Natural killer cell treated with Interleukin-12 subunit alpha and Interleukin-12 subunit beta and Interleukin-15 and Interleukin-18, amount 100 ng/mL, for 72 hours (primary cell): ENCODE measurements at places on chromosomes 12 and 14. TPM values are rescaled to one million over a fixed set of nuclear protein-coding genes. Genes with fewer than 3 reads are reported as not detected.

GRCh38 chr12:81083906-81084513 lies 6.1 kb downstream of the ACSS3 start:
- no peak for DNase-seq

- DNase-seq, result peak; percentile 66
Measured at GRCh38 chr12:102478405-102479098, 1.8 kb downstream of the IGF1 start.

DNA sequence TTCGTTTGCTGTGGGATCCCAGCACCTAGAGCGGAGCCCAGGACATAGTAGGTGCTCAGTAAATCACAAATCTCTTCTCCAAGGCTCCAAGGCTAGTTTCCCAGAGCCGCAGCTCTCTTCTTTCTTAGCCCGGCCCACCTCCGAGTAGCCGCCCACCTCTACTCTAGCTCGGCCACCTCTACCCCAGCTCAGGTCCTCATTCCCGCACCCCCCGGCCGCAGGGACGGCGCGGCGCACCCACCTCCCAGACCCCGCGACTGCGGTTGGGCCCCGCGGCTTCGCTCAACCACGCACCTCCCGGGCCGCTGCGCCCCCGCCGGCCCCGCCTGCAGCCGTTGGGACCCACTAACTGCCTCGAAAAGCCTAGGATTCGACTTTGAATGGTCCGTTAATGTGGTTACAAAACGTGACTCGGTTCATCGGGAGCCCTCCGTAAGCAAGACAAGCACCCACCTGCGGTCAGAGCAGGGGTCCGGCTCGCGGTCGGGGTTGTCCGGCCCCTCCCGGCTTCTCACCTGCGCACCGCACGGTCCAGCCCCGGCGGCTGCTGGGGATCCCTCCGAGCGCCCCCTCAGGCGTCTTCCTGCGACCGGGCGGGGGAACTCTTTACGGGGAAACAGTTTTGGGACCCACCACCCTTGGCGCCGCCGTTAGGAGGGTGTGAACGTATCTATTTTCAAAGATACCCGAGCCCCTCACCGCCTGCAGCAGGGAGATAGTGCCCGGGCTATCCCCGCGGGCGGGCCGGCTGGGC lies at the start of gene SLC2A14:
TSS of gene SLC2A14 (minus strand) at position 350 of the 754 bp plus-strand sequence. CDS start 3,035 bp downstream, outside the sequence.
- no peak for DNase-seq

DNA sequence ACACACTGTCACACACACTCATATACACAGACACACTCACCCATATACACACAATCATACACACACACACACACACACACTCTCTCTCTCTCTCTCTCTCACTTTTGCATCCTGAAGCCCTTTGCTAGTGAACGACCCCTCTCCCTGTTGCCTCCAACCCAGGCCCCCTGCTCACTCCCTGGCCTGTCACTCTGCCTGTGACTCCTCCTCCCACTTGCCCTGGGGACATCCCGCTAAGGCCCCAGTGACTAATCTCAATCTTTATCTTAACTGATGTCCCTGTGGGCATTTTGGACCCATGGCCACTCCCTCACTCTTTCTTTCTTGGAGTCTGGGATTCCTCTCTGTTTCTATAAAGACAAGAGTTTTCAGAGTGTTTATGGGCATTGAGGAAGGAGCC lies 10.9 kb upstream of the DLK1 start:
- DNase-seq, result no peak

GRCh38 chr12:3777206-3777809 lies 24.4 kb upstream of the CRACR2A start:
- no peak for DNase-seq

- no peak for DNase-seq
Measured at GRCh38 chr12:50174971-50175715, 8.0 kb upstream of the CERS5 start.

- no peak for DNase-seq
Measured at GRCh38 chr12:49521389-49521788, 17.4 kb upstream of the KCNH3 start.

- no peak for DNase-seq
Measured at GRCh38 chr12:32548691-32549281, 130.3 kb upstream of the DNM1L start.

- DNase-seq, result no peak
Measured at GRCh38 chr14:68423686-68424085, 369.2 kb downstream of the ZFP36L1 start.

DNA sequence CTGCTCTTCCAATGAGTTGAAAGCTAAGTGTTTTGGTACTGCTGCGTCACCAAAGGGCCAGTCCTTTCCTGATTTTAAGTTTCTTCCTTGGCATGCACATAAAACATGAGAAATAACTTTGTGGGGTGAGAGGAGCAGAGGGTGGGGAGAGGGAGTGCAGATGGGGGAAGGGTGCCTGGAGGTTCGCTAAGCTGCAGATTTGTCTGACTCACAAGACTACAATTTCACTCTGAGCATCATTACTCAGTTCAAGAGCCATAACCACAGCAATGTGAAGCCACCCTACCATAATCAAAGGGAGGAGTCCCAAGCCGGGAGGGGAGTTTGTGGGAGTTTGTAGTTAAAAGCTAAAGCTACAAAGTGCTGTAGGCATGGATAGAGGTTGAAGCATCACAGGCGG lies 136.1 kb downstream of the ANO2 start:
- no peak for DNase-seq

GRCh38 chr12:96985515-96986362 lies 78.7 kb downstream of the NEDD1 start:
- peak; percentile 61 for DNase-seq

Gene MGP
- not detected for total RNA-seq

Gene TNFRSF1A
- 83.2 TPM for total RNA-seq
